ENCODE measurements at places on chromosomes 6 and 20.

DNA sequence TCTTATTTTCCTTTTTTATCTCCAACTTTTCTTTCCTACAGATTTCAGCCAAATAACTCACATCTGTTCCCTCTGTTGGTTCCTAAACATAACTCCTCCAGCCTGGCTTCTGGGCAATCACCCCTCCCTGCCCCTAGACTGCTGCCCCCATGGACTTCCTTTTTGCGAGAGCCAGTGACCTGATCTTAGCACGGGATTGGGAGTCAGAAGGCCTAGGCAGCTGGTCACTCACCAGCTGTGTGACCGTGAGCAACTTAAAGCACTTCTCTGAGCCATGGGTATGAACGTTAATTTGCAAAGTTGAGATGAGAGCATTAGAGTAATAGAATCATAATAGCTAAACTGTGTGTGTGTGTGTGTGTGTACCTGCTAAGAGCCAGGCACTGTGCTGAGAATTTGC lies 4.5 kb upstream of the MMP9 start:
- DNase-seq: no peak

- DNase-seq: no peak
Measured at GRCh38 chr6:81865712-81866111, 113.2 kb upstream of the TENT5A start.

GRCh38 chr6:490251-491037 lies 98.9 kb downstream of the IRF4 start:
- DNase-seq: no peak

GRCh38 chr20:46400828-46401477 lies 5.5 kb downstream of the ELMO2 start:
- DNase-seq: no peak

DNA sequence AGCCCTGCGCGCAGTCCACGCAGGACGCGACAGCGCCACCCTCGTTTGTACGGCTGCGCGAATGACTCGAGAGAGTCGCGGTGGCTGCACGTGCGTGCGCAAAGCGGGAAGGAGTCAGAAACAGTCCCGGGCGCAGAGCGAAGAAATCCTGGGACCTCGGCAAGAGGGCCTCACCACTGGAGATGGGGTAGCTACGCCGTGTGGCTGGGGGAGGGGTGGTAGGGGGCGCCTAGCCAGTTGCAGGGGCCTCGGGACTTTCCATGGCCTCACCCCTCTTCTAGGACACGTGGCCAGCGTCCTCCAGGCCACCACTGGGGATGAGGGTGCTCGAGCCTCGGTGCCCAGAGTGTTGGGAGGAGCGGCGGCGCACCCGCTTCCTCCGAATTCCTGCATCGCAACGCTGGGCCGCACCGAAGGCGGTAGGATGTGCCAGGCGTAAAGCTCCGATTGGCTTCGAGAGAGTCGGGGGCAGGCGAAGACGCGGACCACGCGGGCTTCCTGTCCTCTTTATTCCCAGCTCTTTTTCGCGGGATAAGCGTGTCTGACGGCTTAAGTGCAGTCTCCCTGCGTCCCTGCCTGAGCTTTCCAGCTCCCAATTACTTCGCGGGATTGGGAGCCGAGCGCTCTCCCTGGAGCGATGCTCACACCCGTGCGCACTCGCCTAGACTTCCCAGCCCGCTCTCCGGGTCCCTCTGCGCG lies 38.7 kb downstream of the NCR2 start:
- DNase-seq: no peak

GRCh38 chr6:129031051-129031599 lies 148.2 kb downstream of the LAMA2 start:
- DNase-seq: no peak

- DNase-seq: no peak
Measured at GRCh38 chr20:39823224-39823623, 861.1 kb downstream of the DHX35 start.

GRCh38 chr20:1971893-1972586 lies 21.8 kb downstream of the PDYN start:
- no peak for DNase-seq

DNA sequence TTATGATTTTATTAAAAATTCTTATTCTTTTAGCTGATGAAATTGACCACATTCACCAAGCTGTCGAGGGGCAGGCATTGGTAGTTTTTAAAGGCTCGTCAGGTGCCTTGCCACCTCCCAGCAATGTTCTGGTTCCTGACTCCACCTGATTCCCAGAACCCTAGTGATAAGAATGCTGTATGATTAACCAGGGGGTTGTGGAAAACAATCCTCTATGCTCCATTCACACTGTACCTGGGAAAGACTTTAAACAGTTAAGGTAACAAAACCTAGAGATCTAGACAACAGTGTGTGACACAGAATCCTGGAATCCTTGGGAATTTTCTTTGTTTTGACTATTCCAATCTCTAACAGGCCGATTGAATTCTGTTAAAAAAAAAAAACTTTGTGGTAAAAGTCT lies 165.7 kb upstream of the OLIG3 start:
- DNase-seq: no peak

- DNase-seq: no peak
Measured at GRCh38 chr6:15063253-15063853, 182.5 kb upstream of the JARID2 start.

DNA sequence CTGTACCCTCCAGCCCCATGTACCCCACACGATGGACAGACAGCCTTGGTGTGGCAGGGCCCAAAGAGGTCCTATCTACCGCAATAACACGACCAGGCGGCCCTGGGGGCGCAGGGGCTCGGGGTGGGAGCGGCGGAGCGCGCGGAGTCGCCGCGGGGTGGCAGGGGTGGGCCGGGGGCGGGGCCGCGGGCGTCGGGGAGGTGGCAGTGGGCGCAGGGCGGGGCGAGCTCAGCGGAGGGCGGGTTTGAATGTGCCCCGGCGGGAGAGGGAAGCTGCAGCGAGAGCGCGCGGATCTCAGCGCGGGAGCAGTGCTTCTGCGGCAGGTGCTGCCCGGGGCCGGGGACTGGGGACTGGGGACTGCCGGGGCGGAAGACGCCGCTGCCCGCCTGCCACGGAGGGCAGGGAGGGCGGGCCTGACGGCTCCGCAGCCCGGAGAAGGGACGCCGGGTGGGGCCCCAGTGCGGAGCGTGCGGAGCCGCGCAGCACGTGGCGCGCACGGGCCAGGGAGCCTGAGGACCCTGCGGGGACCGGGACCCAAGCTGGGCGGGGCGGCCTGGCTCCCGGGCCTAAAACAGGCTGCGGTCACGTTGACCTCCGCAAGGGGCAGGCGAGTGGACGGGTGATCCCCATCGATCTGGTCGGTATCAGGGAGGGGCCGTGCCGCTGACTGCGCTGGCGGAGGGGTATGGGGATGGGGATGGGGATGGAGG lies at the start of gene SLC29A1:
SLC29A1 (plus strand) TSS at position 277 of the 710 bp plus-strand sequence. CDS start 3,719 bp downstream, outside the sequence.
- peak; percentile 68 for DNase-seq

DNA sequence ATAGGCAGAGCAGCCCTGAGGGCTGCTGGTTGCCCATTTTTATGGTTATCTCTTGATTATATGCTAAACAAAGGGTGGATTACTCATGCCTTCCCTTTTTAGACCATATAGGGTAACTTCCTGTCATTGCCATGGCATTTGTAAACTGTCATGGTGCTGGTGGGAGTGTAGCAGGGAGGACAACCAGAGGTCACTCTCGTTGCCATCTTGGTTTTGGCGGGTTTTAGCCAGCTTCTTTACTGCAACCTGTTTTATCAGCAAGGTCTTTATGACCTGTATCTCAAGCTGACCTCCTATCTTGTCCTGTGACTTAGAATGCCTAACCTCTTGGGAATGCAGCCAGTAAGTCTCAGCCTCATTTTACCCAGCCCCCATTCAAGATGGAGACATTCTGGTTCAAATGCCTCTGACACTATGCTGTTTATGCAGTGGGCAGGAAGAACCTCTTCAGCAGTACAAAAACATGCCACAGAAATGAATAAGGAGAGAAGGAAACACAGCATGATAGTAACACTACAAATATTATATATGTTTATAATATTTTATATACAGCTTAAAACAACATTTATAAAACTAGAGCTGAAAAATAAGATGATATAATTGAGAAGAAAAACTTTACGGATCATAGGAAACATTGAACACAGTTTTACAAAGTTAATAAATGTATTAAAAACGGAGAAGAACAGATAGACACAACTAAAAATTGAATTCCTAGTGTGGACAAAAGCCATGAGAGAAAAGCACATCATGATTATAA lies 58.9 kb upstream of the SAMD5 start:
- no peak for DNase-seq

- no peak for DNase-seq
Measured at GRCh38 chr6:2581611-2582010, 169.1 kb downstream of the MYLK4 start.

GRCh38 chr6:33828764-33829731 lies 25.2 kb upstream of the MLN start:
- no peak for DNase-seq

DNA sequence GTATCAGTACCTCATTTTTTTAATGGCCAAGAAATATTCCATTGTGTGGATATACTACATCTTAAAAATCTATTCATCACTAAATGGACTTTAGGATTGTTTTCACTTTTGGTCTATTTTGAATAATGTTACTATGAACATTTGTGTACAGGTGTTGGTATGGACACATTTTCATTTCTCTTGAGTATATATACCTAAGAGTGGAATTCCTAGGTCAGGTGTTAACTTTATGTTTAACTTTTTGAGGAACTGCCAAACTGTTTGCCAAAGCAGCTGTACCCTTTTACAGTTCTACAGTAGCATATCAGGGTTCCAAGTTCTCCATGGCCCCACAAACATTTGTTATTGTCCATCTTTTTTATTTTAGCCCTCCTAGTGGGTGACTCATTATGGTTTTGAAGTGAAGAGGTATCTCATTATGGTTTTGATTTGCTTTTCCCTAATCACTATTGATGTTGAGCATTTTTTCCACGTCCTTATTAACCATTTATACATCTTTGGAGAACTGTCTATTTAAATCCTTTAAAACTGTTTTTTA lies 28.2 kb downstream of the DSTN start:
- no peak for DNase-seq

- no peak for DNase-seq
Measured at GRCh38 chr6:150877928-150878327, 12.4 kb downstream of the MTHFD1L start.

GRCh38 chr6:36700071-36700812 lies 2.6 kb downstream of the RAB44 start:
- DNase-seq: no peak

- no peak for DNase-seq
Measured at GRCh38 chr6:11015102-11015501, 29.0 kb downstream of the ELOVL2 start.

DNA sequence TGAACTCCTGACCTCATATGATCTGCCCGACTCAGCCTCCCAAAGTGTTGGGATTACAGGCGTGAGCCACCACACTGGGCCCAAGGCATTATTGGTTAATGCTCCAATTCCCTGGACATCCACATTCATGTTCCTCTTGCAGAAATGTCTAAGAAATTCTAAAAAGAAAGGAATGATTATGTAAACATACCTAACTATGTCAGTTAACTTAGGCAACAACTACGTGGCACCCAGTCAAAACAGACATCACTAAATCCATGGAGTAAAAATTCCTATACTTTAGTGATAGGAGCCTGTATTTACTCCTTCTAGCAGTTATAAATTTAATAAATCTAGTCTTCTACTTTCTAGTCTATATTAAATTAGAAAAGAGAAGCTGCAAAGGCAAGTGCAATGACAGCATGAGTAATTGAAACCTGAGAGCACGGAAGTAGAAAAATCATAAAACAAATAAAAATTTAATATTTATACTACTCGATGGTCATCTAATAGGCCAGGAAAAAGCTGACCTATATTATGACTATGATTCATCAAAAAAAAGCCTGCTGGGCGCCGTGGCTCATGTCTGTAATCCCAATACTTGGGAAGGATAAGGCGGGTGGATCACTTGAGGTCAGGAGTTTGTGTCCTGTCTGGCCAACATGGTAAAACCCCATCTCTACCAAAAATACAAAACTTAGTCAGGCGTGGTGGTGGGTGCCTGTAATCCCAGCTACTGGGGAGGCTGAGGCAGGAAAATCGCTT lies 4.2 kb downstream of the AHI1 start:
- DNase-seq: no peak

GRCh38 chr20:33465481-33466302 lies 22.1 kb upstream of the SNTA1 start:
- DNase-seq: no peak

- no peak for DNase-seq
Measured at GRCh38 chr20:45404438-45404837, 3.7 kb upstream of the DBNDD2 start.

- DNase-seq: no peak
Measured at GRCh38 chr6:42519779-42520178, 44.0 kb upstream of the UBR2 start.

DNA sequence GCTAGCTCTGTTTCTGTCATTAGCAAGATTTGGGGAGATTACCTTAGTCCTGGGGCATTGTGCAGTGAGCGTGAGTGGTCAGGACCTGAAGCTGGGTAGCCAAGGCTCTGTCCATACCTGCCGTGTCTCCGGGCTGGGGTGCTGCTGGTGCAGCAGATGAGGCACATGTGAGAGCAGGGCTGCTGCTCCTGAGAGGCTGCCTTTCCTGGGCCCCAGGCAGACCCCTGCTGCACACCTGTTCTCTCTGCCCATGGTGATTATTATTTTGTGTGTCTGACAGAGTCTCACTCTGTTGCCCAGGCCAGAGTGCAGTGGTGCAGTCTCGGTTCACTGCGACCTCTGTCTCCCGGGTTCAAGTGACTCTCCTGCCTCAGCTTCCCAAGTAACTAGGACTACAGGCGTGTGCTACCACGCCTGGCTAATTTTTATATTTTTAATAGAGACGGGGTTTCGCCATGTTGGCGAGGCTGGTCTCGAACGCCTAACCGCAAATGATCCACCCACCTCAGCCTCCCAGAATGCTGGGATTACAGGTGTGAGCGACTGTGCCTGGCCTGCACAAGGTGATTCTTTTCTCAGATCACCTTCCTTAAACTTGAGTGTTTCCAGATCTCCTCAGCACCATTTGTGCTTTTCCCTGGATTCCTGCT lies 36.8 kb upstream of the IRF4 start:
- DNase-seq: no peak

GRCh38 chr20:45944151-45944964 lies 9.9 kb downstream of the PCIF1 start:
- DNase-seq: no peak

DNA sequence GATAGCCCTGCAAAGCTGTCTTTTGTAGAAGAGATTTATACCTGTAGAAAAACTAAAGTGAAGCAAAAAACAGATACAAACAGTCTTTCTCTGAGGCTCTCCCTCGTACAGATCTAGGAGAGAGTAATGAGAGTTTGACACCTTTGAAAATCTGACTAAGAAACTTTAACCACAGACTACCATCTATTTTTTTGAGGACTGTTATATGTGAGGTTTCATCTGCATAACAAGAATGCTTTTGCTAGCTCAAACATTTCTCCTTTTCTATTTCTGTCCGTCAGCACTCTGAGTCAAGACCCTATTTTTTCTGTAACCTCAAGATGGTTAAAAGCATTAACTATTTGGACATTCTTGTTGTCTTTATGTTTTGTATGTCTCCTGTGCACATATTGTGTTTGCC lies 193.0 kb downstream of the BTBD3 start:
- no peak for DNase-seq

GRCh38 chr6:134495203-134495889 lies 177.4 kb upstream of the SGK1 start:
- no peak for DNase-seq

- no peak for DNase-seq
Measured at GRCh38 chr6:16901782-16902181, 140.5 kb upstream of the ATXN1 start.
